ENCODE measurements at places on chromosomes 7 and 10.

DNA sequence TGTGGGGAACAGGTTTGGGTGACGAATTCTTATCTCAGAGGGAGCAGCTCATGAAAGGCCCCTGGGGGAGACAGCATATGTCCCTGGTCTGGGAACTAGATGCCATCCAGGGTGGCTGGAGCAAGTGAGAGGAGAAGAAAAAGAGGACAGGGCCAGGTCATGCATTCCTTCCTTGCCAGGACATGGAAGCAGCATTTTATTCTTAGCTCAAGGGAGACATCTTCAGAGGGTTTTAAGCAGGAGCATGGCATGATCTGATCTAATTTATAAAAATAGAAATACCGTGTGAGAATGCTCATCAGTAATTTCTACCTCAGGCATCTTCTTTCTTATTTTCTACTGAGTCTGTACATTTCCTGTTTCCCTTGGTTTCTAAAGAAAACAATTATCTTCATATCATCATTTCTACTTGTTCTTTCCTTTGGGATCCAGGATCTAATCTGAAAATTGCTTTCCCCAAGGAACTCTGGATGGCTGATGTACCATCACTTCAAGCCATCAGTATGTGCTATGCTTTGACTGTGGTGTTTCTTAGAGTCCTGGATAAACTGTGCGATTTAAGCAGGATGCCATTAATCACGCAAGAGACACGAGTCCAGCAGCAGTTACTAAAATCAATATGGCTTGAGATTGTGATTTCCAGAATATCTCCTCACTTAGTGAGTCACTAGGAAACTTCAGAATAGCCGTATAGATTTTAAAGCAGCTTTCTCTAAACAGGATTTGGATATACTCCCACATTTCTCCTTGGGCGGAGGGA lies 386.2 kb downstream of the GALNT17 start:
- DNase-seq, result no peak

DNA sequence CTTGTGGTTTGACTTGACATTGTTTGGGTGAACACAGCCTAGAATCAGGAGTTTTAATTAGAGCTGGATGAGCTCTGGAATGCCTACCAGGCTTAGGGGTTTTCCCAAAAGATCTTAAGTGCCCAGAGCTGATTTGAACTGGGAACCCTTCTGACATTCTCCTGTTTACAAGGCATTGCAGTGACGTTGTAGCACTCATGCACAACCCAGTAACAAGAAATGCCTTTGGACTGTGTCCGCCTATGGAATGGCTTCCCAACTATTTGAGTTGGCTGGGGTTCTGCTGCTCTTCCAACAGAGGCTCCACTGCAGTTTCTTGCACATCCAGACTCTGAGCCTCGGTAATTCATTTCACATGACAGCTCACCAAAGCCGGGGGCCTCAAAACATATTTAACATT lies 76.7 kb upstream of the MKX start:
- no peak for DNase-seq

GRCh38 chr10:132938472-132939339 lies 3.7 kb downstream of the CFAP46 start:
- no peak for DNase-seq

DNA sequence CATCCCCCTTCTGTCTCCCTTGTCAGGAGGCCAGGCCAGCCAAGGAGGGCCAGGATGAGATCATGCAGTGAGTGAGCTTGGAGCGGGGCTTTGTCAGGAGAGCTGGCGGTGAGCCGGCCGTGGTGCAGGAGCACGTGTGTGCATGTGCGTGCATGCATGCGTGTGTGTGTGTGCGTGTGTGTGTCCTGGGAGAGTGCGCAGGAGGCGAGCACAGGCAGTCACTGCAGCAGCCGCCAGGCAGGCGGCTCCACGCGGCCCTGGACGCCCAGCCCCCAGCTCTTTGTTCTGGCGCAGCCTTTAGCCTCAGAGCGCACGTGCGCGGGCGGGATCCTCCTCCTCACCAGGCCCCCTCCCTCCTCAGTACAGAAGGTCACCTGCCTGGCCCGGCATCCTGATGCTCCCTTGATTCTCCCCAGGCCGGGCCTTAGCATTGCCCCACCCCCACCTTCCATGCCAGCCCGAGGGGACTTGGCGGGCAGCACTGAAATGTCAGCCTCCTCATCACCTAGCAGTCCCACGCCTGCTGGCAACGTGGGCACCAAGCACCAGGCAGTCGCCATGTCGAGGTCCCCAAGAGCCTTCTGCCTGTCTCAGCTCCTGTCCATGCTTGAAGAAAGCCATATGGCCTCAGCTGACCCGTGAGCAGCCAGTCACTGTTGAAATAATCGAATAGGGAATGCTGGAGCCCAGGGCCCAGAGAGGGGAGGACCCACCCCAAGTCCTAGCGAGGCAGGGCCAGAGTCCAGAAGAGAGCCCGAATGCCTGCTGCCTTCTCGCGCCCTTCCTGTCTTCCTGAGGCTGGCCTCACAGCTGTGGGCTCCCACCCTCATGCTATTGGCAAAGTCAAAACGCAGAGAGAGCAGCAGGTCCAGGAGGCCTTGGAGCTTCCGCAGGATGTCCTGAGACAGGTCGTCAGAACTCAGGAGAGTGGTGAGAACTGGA lies 125.9 kb upstream of the PPIF start:
- no peak for DNase-seq

DNA sequence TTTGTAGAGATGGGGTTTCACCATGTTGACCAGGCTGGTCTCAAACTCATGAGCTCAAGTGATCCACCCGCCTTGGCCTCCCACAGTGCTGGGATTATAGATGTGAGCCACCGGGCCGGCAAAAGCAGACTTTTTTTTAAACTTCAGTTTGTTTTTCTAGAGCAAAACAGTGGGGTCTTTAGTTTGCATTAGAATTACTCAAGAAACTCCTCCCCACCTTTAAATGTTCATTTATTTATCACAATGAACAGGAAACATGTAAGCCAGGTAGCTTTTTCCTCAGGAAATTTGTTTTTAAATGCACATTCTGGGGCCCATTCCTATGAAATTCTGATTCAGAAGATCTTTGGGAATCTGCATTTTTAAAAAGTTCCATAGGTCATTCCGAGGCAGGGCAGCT lies 56.0 kb upstream of the JAZF1 start:
- no peak for DNase-seq

GRCh38 chr10:113454341-113455061 lies 98.4 kb upstream of the HABP2 start:
- peak; percentile 15 for DNase-seq

GRCh38 chr10:63664341-63664885 lies 143.2 kb downstream of the REEP3 start:
- no peak for DNase-seq
